ENCODE measurements at places on chromosomes 2 and 18.

DNA sequence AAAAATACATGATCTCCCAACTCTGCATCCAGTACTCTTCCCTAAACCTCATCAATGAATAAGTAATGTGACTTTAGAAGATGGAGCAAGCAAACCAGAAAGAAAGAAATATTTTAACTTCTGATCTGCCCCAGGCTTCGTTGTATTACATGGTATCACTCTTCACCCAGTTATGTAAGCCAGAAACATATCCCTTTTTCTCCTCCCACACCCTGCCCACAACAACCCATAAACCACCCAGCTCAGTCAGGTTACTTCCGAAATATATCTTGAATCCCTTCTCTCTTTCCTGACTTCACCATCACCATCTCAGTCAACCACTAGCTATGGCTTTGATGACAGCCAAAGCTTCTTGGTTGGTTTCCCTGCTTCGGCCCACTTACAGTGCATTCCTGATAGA is 295.8 kb upstream of the PARD3B start:
- DNase-seq: no peak

DNA sequence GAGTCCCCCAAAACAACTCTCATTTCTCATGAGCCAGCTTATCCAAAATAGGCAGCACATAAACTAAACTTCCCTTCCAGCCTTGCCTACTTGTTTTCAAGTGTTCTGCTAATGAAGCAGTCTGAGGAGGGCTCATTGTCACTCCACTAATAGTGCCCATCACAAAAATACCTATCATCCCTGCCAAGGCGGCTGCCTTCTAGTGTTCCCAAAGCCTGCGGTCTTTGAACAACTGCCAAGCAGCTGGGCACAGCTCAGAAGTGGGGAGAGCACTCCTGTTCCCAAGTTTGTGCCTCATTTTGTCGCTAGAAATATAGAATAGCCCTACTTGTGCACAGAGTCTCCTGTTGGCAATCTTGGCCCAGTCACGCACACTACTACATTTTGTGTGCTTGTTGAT is 50.3 kb downstream of the DTNA start:
- no peak for DNase-seq

DNA sequence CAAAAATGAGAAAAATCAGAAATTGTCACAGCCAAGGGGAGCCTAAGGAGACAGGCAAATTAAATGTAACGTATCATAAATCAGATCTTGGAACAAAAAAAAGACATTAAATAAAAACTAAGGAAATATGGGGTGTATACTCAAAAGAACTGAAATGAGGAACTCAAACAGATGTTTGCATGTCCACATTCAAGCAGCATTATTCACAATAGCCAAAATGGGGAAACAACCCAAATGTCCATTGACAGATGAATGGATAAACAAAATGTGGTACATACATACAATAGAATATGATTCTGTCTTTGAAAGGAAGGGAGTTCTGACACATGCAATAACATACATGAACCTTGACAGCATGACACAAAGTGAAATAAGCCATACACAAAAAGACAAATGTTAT is 155.8 kb upstream of the KLF7 start:
- DNase-seq: no peak

- DNase-seq: no peak
Observed at GRCh38 chr2:24712296-24712695, 80.9 kb downstream of the PTRHD1 start.

DNA sequence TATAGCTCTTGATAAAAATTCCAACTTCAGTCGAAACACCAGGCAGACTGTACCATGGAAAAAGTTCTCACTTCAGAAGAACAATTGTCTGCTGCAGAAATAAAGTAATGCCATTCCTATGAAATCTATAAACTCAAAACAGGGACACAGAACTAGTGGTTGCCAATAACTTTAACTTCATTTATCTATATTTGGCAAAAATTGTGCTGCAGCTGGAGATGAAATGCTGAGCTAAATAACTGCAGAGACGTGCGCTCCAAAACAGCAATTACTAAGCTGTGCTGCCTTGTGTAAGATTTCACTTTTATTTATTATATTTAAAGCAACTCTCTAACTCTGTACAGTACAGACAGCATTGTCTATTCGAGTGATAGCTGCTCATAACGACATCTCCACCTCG is 540.1 kb upstream of the ID2 start:
- no peak for DNase-seq

- no peak for DNase-seq
Observed at GRCh38 chr18:13338318-13338717, 119.8 kb downstream of the LDLRAD4 start.

DNA sequence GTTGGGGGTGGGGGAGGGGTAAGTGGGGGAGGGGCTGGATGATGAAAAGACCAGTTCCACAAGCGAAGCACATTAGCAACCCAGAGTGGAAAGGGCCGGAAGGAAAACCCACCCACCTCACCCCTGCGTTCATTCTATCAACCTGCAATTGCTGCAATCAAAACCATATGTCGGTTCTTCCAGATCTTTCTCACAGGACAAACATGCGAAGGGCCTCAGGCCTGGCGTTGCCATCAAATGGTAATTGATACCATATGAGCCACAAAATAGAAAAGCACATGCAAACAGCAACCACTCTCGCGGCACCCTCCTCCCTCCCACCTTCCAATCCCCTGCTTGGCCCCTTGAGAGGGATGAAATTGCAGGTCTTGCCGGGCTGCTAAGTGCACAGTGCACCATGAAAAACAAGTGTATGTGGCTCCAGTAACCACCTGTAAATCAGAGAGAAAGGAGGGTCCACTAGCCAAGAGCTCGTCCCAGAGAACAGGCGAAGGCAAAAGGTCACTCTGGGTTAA is 287.5 kb downstream of the TCF4 start:
- DNase-seq: peak; percentile 22

DNA sequence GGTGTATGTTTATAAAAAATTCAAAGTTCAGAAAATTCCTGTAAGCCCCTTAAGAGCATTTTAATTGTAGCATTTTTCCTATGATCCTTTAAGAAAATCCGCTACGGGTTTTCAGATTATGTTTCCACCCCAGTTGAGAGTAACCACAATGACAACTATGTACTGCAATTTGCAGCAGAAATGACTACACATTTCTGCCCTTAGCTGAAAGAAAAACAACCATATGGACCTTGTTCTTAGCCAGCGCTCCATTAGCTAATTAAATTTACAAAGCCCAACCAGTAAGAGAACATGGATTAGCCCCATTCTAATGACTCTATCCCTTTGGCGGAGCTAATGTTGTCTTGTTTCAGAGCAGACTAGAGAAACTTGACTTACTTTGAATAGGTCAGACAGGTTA is 247.6 kb downstream of the SLC8A1 start:
- DNase-seq: no peak

- DNase-seq: no peak
Observed at GRCh38 chr18:24173997-24174396, 35.1 kb downstream of the CABYR start.

DNA sequence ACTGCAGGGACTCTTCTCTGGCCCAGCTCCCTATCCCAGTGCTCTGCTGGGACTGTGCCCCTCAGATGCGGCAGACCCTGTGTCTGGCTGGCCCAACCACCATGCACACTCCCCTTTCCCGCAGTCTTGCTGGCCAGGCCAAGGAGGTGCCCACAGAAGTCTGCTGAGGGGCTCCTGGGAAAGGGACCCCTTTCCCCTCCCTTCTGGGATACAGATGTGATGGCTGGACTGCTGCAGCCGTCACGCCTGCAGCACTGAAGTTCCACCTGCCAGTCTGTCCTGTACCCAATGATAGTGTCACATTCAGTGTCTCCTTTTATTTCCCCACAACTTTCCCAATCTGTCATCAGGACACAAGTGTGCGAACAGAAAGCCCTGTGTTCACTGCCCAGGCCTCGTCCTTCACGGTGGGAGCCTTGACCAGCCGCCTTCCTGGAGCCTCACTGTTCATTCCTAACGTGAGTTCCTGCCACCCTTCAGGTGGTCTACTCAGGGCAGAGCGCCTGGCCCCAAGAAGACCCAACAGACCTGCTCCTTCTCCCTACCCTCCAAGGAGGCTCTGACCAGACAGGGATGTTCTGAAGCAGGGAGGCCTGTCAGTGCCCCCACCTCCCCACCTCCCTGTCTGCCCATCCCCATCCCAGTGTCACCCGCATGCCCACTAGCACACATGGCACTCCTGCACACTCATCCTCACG is 47.1 kb downstream of the ANKMY1 start:
- DNase-seq: no peak

DNA sequence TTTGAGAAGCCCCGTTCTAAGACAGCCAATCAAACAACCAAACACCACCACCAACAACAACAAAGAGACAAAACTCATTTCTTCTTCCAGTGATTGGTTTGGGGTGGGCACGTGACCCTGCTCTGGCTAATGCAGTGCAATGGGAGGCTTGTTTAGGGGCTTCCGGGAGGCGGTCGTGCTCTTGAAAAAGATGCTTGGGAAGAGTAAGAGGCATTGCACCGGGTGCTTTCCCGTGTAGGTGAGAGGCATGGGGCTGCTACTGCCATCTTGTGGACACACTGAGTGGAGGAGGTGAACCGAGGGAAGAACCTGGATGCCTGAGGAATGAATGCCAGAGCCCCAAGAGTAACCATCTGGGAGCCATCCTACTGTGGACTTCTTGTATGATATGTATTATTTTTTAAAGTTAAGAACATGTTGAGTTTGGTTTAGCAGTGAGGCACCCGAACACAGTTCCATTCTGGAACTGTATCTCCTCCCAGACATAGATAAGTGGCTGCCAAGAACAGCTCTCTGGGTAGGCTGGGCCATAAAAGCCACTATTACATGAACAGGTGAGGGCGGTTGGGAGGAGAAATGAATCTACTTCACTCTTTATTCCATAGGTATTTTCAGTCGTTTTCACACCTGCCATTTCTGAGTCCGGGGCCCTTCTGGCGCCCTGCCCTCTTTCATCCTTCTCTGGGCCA is 19.1 kb upstream of the ARHGAP25 start:
- no peak for DNase-seq

- DNase-seq: no peak
Observed at GRCh38 chr18:3798032-3798431, 348.1 kb downstream of the TGIF1 start.

GRCh38 chr2:43838560-43839267 is at the start of the genes ABCG5 and ABCG8:
Gene ABCG5, minus strand, starts transcription at chr2:43838839. Its CDS starts 160 bp downstream, at chr2:43838679.
Gene ABCG8, plus strand, starts transcription at chr2:43838971. Its CDS starts 83 bp downstream, at chr2:43839054.
- DNase-seq: no peak
